GM20000 (cell line): ENCODE measurements at places on chromosomes 2 and 18.
A peak's percentile ranks its signal among the peaks of the same experiment; 100 is the strongest.

DNA sequence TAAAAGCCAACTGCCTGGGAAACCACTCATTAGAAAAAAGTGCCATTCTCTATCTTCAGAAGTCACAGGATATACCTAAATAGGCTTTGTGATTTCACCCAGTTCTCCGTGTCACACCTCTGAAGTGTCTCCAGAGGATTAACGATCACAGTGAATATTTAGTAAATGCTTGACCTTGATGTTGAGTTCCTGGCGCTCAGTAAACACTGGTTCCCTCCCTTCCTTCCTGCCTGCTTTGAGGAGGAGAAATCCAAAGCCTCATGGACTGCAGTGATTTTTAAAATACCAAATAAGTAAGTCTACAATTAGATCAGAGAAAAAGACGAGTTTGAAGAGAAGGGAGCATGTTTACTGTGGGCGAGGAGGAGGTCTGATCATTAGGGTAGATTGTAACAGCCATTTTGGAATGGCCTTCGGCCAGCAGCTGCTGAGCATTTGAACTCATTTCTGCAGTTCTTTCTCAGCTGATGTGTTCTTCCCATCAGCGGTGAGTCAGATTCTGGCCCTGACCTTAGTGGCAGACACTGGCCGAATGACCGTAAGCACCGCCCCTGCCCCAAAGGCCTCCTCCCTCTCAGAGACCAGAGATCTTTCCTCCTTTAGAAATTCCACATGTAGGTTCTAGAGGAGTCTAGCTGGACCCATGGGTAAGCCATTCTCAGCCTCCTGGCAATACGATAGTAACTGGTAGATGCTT, 62.1 kb upstream of the SLC16A14 start:
- DNase-seq: no peak

DNA sequence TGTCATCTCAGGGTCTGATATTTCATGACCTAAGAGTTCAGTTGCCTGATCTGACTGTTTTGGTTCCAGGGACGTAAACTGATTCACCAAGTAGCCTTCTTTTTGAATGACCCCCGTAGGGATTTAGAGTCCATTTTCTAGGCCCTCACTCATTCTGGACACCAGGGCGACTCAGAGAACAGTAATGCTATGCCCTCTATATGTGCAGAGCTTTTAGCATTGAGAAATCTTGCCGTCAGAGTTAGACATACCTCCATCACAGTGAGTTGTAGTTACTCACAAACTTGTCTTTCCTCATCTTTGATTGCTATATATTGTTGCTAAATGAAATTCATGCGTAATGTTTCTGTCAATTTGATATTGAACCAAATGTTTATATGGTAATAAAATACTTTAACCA, 92.3 kb downstream of the OSBPL6 start:
- DNase-seq: no peak

GRCh38 chr2:88168386-88168785, 1.8 kb upstream of the THNSL2 start:
- DNase-seq: no peak

DNA sequence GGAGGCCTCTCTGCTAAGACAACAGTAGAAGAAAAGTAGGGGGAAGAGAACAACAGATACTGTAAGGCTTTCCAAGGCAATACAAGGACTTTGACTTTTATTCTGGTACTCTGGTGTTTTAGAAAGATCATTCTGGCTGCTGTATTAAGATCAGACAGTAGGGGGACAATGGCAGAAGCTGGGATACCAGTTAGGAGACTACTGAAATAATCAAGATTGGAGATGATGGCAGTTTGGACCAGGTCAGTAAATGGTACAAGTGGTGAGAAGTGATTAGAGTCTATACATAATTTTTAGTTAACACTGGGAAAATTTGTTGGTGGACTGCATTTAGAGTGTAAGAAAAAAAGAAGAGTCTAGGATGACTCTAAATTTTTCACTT, 139.7 kb downstream of the ROCK1 start:
- peak; percentile 6 for DNase-seq

DNA sequence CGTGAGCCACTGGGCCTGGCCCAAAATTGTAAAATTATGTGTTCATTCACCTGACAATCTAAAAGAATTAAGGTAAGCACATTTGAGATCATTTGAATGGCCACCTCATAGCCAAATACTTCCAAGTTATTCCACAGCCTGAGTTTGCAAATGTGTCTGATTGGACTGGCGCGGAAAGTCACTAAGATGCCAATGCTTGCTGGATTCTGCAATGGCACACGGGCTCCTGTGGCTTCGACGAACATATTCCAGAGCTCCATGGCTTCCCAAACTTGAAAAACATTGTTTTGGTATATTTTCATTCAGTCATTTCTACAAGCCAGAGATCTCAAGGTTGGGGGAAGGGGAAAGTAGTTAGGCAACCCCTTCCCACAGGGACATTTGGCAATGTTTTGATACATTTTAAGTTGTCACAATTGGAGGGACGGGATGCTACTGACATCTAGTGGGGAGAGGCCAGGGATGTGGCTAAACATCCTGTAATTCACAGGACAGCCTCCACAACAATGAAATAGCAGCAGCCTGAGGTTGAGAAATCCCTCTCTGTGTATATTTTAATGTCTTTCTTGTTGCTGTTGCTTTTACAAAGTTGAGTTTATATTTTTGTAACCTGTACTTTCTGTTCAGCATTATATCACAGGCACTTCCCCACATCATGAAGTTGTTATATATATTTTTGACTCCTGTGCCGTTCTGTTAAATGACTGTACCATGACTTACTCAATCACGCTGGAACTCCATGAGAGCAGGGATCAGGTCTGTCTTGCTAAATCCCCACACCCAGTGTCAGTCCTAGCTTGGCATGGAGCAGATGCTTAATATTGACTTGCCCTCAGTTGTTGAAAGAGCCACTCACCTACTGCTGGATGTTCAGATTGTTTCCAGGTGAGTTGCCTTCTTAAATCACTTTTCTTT, 56.9 kb downstream of the COL4A4 start:
- peak; percentile 22 for DNase-seq
